ENCODE measurements at places on chromosomes 12 and 14.

DNA sequence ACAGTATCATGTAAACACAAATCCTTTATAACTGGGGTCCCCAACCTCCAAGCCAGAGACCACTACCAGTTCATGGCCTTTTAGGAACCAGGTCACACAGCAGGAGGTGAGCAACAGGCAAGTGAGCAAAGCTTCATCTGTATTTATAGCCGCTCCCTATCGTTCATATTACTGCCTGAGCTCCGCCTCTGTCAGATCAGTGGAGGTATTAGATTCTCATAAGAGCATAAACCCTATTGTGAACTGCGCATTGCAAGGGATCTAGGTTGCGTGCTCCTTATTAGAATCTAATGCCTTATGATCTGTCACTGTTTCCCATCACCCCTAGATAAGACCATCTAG is 49.9 kb downstream of the LRP6 start:
- DNase-seq: no peak

DNA sequence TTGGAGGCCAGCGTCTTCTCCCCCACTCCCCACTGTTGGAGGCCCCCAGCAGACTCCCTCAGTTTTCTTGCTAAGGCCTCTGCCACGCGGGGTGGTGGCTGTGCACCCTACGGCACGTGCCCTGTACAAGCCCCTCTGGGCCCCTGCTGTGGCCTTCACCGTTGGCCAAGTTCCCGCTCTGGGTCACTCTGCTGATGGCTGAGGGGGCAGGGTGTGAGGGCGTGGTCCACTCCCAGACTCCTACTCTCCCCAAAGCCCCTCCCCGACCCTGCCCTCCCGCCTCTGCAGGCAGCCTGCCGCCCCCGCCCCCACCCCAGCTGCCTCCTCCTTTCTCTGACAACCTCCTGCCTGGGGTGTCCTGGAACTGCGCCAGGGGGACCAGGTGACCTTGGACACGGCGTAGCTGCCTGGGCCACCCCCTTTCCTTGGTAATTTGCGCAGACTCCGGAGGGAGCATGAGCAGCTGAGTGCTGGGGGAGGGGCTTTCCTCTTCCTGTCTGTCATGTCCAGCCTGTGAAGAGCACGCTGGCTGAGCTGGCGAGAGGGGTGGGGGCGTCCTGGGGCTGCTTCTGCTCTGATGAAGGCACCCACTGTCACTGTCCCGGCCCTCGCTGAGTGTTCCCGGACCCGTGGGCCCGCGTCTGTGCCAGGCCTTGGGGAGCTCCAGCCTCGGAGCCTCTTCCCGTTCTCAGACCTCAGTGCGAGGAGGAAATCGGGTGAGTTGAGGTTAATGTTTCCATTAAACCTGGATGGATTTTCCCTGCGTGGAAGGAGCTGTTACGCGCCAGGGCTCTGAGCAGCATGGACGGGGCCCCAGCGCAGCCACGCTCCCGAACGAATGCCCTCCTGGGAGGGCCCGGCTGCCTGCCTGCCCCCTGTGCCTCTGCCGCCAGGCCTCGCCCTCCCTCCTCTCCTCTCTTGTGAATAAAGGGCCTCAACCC is 85.0 kb downstream of the KIF26A start:
- no peak for DNase-seq

GRCh38 chr12:6322352-6322751 is 11.9 kb downstream of the PLEKHG6 start:
- no peak for DNase-seq

DNA sequence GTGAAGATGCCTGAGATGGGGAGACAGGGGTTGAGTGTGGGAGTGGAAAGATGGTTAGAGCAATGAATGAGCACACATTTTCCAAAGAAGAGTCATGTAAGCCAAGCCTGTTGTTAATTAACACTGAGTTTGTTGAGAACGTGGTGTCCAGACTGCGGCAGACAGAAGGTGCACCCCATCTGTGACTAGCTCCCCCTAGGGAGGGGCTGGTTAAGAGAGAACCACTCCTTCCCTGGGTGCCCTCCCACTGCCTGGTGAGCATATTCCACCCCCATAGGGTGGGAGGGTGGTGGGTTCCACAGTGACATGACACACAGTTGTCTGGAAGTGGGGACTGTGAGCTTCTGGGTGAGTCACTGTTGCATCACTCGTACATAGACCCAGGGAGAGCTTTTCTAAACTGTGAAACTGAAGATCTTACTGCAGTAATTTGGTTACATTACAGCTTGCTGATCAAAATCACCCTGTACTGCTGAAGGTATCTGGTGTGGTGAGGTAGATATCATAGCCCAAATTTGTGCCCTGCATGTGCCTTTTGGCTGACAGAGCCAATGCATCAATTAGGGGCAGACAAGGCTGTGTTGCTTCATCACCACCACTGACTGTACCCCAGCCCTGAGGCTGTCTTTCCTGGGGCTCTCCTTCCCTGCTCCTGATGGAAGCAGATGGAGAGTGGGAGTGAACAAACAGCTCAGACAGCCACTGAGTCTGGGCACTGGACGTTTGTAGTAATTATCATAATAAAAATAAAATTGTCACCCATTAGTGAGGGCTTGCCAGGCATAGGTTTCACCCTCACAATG is 150.9 kb downstream of the EMP1 start:
- no peak for DNase-seq

DNA sequence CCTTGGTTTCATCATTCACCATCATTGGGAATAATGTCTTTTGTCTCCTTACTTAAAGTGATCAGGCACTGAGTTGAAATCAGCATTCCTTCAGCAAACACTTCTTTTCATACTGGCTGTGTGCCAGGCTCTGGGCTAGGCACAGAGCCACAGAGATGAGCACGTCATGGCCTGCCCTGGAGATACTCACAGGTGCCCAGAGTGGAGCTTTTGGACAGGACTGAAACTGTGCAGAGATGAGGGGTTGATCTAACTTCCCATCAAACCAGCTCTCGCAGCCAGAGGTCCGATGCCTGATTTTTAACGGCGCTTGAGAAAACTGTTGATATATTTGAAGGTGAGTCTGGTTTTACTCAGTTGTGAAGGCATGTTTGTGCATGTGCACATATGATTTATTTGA is 43.1 kb downstream of the CACNA1C start:
- no peak for DNase-seq

GRCh38 chr12:52964556-52965336 is 15.8 kb downstream of the KRT18 start:
- peak; percentile 54 for DNase-seq

DNA sequence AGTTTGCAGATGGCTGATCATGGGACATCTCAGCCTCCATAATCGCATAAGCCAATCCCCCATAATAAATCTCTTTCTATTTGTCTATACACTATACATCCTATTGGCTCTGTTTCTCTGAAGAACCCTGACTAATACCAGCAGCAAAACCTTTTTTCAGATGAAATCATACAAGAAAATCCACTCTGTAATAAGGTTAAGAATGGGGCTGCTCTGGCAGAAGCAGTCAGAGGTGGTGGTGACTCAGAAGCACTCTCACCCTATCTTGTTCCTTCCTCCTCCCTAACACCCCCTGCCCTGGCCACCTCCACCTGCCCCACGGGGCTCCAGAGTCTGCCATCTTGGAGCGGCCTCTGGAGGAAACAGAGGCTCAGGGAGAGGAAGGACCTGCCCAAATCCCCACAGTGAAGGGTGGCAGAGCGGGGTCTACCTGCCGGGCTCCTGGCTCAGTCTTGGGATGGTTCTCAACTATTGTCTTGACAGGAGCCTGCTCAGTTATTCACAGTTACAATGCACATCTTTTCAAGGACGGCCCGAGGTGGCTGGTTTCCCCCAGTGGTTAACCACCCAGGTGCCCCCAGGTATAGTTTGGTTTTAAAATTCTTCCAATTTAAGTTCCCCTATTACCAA is 109.3 kb upstream of the EVL start:
- no peak for DNase-seq

DNA sequence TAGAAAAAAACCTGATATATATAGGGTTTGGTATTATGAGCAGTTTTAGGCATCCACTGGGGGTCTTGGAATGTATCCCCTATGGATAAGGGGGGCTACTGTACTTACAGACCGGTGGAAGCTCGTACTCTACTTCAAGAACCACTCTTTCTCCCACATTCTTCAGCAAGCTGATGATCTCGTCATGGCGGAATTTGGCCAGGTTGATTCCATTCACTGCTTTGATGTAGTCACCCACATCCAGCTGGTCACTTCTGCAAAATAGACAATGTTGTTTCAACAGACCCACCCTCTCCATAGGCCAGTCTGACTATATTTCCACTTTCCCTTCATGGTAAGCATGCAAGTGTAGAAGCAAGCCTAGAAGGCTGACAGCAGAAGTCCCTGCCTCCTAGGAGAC is 139.9 kb downstream of the GRIP1 start:
- peak; percentile 68 for DNase-seq
